Right lung (tissue), 10 donors: ENCODE measurements at places on chromosomes 2 and 18.

GRCh38 chr2:60741576-60741975 is 14.5 kb upstream of the PAPOLG start:
- DNase-seq: no peak

- DNase-seq: no peak
Observed at GRCh38 chr2:121336528-121337294, 51.7 kb upstream of the TFCP2L1 start.

GRCh38 chr2:172085460-172086159 is at the start of gene DLX1:
Gene DLX1 (plus strand): TSS chr2:172085507. CDS start chr2:172085678, 171 bp downstream.
- no peak for DNase-seq

DNA sequence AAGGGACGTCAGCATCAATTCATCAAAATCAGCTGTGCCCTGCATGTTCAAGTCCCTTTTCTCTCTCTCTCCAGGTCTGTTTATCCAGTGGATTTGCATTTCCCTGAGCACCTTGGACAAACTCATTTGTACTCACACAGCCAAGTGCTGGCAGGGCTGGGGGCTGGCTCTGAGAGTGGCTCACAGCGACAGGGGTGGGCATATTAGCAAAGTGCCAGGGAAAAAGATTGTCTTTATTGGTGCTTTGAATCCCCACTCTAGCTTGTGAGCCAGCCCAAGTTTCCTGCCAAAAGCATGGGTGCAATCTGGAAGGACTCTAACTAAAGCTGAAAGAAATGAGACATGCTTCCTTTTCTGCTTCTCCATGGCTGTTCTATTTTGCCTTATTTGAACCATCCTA is 56.6 kb downstream of the ACOXL start:
- DNase-seq: no peak

GRCh38 chr2:50344509-50345106 is 687.3 kb downstream of the NRXN1 start:
- DNase-seq: no peak

- no peak for DNase-seq
Observed at GRCh38 chr18:29172756-29173067, 995.8 kb upstream of the CDH2 start.

GRCh38 chr2:145043399-145043834 is 523.5 kb upstream of the ZEB2 start:
- no peak for DNase-seq

- DNase-seq: no peak
Observed at GRCh38 chr18:43141208-43141607, 25.7 kb upstream of the RIT2 start.

DNA sequence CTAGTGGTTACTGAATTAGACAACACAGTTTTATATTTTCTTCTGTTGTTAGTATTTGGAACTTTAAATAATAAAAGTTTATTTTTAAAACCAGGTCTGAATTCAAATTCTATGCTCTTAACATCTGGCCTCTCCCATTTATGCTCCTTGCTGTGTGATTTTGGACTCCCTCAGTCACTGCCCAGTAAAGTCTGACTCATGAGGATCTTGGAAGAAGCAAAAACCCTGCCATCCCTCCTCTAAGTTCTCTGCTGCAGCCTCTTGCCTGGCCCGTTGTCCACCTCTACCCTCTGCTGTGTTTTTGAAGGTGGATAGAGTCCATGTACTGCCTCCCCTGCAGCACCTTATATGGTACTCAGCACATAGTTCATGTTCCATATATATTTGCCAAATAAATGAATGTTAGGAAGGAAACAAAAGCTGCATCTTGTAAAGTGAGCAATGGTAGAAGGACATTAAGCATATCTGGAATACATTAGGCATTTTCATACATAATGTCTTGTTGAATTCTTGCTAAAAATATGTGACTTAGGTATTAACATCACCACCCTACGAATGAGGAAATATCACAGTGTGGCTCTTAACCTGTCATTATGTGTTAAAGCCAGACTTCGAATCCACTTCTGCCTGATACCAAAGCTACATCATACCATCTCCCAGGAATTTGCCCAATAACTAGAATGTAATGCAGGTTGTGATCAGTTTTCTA is 62.1 kb downstream of the THNSL2 start:
- no peak for DNase-seq

GRCh38 chr2:145096582-145096981 is 576.7 kb upstream of the ZEB2 start:
- DNase-seq: no peak

DNA sequence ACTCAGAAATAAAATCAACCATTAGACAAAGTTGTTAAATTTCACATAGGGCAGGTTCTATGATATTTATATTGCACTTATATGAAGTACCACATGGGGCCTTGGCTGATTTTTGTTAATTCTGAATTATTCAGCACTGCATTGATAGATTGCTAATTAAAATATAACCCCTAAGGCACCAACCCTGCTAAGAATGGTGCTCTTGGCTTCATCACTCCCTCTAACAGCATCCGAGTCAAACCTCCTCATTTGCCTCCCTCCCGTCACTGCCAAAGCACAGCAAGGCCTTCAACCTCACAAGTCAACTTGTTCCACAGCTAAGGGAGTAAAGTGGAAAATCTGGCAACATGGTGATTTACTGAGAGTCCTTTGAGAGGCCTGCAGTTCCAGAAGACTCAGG is 27.0 kb downstream of the MYO5B start:
- no peak for DNase-seq

DNA sequence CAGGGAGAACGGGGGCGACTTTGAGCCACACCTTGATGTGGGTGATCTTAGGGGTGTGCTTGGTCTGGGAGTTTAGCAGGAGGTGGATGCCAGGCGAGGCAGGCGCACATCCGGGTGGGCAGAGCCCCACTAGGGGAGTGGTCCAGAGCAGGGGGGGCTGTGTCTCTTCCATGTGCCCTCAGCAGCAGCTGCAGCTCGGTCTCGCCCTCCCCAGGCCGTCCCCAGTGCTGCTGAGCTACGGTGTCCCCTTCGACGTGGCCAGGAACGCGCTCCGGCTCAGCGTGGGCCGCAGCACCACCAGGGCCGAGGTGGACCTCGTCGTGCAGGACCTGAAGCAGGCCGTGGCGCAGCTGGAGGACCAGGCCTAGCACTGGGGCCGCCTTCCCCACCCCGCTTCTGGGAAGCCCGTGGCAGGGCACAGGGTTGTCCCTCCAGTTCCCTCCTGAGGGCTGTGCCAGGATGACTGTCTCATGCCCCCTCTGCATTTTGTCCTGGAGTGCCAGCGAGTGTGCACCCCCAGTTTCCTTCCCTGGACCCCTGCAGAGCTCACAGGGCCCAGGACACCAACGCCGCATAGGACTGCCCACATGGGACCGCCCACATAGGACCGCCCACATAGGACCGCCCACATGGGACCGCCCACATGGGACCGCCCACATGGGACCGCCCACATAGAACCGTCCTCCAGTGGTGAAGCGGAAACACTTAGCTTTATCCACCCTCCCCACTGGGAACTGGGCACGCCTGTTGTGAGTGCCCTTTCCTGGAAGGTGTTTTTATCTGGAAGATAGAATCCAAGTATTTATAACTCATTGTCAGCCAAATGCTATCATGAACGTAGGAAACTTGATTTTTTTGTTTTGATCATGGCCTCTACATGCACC is 1.9 kb upstream of the ESPNL start:
- DNase-seq: no peak

DNA sequence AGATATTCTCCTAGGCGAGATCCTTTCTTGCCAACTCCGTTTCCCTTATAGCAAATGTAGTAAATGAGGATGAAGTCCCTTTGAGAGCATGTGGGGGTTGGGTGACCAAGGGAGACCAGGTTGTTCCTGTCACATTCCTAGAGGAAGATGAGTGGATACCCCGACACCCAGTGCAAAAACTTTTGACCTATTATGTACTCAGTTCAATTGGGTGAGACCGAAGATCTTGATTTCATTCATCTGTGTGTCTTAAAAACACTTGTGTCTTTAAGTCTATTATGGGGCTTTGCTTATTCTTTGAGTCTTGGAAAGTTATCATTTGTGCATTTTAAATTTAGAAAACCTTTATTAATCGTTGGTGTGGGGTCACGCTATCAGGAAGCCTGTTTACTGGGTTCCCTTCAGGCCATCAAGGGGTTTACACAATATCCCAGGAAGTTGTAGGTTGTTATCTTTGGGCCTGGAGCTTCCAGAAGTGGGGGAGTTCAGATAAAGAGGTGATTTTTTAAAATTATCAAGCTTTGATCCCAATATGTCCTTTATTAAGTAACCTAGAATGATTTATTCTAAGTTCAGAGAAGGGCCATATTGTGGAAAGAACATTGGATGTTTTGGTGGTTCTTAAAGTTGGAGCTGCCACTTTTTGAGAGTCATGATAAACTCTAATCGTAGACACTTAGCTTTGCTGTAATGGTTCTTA is 2.8 kb downstream of the RHOB start:
- DNase-seq: no peak

GRCh38 chr2:74387346-74387745 is 7.2 kb upstream of the DCTN1 start:
- DNase-seq: no peak

- no peak for DNase-seq
Observed at GRCh38 chr18:11750171-11750570, 61.1 kb downstream of the GNAL start.
